CD8-positive, alpha-beta T cell (primary cell): ENCODE measurements at places on chromosomes 3 and 15.
A peak's percentile ranks its signal among the peaks of the same experiment; 100 is the strongest.

DNA sequence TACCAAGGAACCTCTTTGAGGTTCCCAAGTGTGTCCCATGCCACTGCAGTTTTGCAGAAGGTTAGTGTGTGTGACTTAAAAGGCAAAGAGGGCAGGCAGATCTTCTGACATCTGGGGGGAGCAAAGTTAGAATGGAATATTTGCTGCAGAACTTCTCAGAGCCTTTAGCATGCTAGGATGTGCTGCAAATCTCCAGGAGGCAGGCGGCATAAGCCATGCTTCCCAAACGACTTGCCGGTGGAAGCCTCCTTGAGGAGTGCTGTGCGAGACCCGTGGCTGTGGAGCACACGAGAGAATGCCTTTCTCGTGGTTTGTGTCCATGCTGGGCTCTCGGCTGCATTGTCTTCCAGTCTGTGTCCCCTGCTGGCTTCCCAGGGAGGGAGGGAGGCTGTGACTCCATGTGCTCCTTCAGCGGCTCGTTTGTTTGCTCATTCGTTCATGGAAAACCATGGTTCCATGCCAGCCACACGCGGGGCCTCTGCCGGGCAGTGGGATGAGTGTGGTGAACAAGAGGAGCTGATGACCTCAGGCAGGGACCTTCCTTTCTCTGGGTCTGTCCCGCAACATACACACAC is 13.8 kb downstream of the HDAC11 start:
- DNase-seq, result no peak

DNA sequence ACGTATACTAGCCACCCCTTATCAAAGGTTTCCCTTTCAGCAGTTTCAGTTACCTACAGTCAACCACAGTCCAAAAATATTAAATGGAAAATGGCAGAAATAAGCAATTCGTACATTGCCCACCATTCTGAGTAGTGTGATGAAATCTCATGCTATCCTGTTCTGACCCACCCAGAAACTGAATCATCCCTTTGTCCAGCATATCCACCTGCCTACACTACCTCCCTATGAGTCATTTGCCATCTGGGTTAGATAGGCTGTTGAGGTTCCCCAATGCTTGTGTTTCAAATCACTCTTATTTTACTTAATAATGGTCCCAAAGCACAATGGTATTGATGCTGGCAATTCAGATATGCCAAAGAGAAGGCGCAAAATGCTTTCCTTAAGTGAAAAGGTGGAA is 15.3 kb upstream of the PHC3 start:
- no peak for DNase-seq

DNA sequence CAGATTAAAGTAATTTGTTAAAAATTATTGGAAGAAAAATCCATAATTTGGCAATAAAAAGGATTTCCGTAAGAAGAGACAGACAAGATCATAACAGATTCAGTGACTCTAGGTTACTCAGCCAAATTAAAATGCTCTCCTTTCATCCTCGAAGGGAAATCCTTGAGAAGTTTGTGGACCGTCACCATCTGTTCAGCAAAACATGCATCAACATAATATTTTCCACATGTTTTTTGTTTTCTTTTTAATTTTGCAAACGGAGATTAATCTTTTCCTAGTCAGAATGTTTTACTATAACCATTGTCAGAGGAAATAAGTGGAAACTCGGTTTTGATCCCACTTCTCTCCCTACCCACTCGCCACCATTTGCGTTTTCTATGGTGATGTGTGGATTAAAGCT is 128.3 kb downstream of the TMCO5A start:
- DNase-seq, result no peak

- no peak for DNase-seq
Observed at GRCh38 chr3:149010966-149011365, 19.6 kb downstream of the GYG1 start.

GRCh38 chr3:171901615-171902312 is 58.6 kb downstream of the TMEM212 start:
- no peak for DNase-seq

GRCh38 chr3:79405183-79405582 is 362.6 kb downstream of the ROBO1 start:
- no peak for DNase-seq

DNA sequence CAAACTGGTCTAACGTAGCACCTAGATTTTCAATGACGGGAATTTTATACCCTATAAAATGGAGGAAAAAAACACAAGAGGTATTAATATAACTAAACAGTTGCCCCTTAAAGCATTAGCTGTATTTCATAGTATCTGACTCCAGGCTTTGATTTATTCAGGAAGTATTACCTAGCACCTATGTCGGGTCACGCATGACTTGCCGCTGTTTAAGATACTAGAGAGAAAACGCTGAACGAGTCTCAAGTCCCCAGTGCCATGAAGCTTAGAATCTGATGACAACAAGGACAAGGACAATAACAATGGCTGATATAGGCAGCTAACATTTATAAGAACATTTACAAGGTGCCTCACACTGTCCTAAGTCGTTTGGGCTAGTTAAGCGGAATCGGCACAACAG is 1.9 kb downstream of the SNRPA1 start:
- DNase-seq, result no peak

GRCh38 chr3:25944329-25944728 is 154.4 kb downstream of the OXSM start:
- DNase-seq, result no peak

- no peak for DNase-seq
Observed at GRCh38 chr3:27349832-27350231, 19.4 kb downstream of the NEK10 start.

DNA sequence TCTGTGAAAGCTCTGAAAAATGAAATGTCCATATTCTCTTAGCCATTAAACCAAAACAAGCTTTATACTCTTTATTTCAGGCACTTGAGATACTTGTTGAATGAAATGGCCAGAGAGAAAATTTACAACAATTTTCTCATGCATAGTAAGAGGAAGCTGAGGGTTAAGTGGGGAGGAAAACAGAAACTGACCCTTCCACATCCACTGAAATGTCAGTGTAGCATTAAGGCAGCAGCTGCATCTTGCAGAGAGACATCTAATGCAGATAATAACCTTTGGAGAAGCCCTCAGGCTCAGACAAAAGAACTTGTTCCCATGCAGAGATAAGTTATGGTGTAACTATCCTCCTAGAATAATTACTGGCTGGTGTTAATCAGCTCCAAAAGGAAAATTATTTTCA is 34.0 kb downstream of the ZDHHC23 start:
- no peak for DNase-seq

DNA sequence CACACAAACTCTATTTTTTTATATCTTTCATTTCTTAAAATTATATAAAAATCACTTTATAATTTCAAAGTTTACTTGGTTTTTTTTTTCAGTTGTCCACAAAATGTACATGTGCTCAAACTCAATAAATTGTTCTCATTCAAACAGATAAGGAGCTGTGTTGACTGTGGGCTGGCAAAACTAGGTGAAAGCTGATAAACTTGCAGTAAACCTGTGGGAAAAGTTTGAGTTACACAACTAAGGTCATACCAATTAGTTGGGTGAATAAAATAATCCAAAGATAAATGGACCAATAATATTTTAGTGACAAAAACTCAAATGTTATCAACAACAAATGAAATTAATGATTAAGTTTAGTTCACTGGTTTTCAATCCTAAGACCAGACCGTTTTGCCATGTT is 12.6 kb upstream of the UPK1B start:
- no peak for DNase-seq

GRCh38 chr3:71087143-71088018 is 496.1 kb downstream of the FOXP1 start:
- DNase-seq, result peak; percentile 69

DNA sequence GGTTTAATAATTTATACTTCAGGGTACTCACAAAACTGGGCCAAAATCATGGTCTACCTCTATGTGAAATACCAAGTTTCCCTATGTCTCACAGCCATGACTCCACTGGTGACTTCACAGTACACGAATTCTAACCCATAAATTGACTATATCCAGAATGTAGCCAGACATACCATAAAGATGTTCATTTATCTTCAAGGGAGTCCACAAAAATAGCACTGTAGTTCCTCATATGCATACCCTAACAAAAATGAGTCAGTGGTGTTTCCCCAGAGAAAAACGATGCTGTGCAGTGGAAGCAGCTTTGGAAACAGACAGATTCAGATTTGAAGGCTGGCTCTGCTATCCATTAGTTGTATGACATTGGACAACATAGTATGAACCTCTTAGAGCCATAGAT is 438.8 kb downstream of the FHIT start:
- DNase-seq, result no peak

- no peak for DNase-seq
Observed at GRCh38 chr3:130850843-130851242, 43.0 kb upstream of the ATP2C1 start.

DNA sequence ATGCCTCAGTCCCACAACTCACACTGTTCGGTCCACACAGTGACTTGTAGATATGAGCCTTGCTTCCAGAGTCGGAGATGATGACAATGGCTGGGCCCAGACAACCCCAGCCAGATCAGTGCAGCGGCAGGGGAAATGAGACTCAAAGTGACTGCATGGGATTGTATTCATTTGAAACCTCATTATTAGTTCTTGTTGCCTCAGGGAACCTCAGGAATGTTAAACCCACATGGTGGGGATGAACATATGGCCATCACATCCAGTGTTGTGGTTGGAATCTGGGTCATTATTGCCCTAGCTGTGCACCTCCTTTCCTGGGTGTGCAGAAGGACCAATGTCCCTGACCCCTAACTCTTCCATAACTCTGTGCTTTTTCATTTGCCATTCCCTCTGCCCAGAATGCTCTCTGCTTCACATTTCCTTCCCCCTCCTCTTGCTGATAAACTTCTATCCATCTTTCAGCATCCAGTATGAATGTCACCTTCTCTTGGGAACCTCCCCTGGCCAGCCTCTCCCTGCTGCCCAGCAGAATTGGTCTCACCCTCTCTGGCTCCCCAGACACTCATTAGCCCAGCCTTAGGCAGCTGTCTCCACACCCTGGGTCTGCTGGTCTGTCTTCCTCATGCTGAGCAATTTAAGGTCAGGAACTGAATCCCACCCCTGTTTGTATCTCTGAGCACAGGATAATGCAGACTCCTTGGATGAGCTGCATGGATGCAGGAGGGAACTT is 67.0 kb upstream of the TNFAIP8L3 start:
- DNase-seq, result no peak

DNA sequence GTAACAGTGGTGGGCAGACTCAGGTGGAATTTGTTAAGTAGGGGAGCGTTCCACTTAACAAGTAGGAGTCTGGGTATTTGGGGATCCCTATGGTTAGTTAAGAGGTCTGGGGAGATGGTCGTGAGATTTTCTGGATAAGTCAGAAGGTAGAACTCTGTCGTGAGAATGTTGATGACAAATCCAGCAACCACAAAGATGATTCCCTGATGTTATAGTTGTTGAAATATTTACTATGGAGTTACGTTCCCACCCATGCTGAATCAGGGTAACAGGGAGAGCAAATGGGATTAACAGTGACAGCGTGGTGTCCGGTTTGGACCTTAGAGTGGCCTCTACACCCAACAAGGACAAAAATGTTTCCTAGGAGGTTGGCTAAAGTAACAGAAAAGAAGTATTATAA is 110.8 kb downstream of the MFSD1 start:
- DNase-seq, result no peak

DNA sequence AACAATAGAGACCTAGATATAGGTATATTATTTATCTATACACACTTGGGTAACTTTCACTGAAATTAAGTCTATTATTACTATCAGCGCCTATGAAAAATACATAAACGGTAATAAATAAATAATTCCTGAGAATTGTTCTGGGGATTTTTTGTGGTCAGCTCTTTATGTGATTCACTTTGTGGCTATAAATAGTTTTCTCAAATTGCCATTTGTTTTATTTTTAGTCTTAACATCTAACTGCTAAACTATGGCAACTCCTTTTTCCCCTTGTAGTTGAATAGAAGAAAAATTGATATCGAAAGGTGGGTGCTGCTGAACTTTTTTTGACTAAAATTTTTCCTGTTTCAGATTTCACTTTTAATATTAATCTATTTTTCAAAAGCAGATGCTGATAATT is 189.0 kb downstream of the VGLL3 start:
- no peak for DNase-seq

GRCh38 chr15:80878242-80878866 is 99.2 kb downstream of the CEMIP start:
- DNase-seq, result no peak

DNA sequence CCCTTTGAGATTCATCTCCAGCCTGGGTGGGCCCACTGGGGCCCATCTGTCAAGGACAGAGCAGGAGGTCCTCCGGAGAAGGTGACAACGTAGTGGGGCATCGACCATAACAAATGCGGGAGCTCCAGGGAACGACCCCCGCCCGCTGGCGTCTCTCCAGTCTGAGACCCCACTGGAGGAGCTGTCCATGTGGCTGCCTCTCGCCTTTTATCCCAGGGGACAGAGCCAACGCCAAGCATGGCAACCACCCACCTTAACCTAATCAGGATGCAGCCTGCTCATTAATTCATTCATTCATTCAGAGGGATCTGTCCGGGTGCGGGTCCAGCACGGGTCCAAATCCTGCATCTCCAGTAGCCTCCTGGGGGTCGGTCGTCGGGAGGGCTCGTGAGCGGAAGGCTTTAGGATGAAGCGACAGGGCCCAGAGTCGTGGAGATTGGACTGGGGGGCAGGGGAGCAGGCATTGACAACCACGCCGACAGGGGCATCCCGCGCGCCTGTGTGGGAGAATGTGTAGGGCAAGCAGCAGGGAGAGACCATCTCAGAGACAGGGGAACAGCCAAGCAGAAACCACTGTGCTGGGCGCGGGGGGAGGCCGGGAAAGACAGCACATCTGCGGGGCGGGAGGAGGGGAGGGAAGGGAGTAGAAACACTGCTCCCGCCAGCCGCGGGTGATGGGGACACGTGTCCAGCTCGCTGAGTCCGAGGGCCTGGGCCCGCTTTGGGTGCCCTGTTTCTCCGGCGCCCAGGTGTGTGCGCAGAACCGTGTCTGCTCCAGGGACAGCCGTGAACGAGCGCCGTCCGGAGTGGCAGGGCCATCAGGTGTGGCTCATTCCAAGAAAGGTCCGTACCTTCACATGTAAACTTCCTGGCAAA is 1.9 kb downstream of the PIGZ start:
- no peak for DNase-seq

GRCh38 chr3:148714521-148714920 is 16.8 kb downstream of the AGTR1 start:
- no peak for DNase-seq

DNA sequence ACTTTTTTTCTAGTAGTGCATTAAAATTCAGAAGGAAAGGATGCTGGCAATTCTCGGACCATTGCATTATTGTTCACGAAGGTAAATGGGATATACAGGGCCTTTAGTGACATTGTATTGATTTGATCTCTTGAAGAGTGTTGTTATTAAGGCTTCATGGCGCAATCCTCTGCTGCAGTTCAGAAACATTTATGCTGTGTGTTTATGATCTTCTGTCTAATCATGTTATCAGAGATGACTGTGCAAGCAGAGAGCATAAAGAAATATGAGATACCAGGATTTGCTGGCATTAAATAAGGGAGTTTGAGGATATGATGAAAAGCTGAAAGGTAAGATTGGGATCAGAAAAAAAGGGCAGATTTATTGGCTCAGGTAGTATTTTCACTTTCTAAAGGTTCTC is 180.6 kb downstream of the EPHA6 start:
- DNase-seq, result no peak

GRCh38 chr3:162175878-162176277 is 679.3 kb downstream of the OTOL1 start:
- DNase-seq, result no peak
